ENCODE measurements at places on chromosomes 1 and 21.

GRCh38 chr1:75953461-75953860 is 21.3 kb upstream of the ASB17 start:
- DNase-seq = no peak

- DNase-seq = no peak
Measured at GRCh38 chr1:200862713-200863415, 9.9 kb upstream of the GPR25 start.

DNA sequence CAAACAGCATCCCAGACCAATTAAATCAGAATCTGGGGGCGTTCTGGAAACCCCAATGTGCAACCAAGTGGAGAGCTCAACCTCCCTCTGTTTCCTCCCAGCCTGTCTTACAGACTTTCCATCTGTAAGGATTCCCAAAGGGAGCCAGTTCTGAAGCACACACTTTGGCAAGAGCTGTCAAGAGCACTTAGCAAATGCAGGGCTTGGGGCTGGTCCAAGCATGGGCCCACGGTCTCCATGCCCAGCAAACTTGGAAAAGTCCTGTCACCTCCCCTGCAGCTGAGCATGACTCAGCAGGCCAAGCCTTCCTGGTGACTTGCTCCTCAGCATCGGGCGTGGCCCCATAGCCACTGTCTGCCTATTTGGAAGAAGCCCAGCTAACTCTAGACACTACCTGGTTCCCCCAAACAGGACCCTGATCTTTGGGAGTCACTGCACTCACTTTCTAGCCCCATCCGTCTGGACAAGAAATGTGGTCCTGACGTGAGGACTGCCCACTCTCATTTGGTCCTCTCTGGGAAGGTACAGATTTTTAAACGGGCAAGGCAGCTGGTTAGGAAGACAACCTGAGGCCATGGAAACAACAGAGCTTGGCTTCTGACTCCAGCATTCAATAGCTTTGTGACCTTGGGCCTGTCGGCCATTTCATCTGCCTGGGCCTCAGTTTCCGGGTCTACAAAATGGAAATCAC is 16.9 kb downstream of the SLC2A1 start:
- DNase-seq = no peak

- DNase-seq = no peak
Measured at GRCh38 chr1:183096351-183096750, 73.1 kb downstream of the LAMC1 start.

DNA sequence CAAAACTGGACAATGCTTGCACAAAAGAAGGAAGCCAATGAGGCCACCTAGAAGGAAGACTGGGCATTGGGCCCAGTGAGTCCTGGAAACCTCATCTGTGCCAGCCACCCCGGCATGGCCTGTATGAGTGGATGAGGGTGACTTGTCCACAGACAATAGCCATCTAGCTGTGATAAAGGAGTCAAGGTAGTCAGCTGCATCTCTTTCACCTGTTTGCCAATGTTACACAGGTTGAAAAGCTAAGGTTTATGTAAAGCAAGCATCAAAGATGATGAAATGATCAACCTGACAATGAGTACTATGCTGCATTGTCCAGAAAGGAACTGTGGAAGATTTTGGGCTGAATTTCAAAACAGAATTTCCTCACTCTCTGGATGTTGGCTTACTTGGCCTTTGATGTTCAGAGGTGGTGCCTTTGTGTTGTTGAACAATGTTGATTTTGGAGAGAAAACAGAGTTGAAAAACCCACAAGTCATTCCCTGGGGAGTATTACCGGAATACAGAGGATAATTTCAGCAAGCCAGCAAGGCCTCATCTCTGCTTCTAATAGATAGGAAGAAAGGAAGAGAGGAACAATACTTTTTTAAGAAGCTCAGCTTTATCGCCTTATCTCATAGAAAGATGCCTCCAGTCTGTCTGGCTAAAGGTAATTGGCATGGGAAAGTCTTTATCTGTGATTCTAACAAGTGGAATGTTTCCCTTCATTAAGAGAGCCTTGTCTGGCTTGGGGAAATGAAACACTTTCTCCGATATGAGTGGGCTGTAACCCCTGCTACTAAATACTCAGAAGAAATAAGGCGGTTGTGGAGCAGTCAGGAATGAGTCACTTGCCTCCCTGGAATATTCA is 11.4 kb upstream of the SELE start:
- DNase-seq = no peak

- no peak for DNase-seq
Measured at GRCh38 chr1:223233019-223233409, 90.0 kb upstream of the TLR5 start.

DNA sequence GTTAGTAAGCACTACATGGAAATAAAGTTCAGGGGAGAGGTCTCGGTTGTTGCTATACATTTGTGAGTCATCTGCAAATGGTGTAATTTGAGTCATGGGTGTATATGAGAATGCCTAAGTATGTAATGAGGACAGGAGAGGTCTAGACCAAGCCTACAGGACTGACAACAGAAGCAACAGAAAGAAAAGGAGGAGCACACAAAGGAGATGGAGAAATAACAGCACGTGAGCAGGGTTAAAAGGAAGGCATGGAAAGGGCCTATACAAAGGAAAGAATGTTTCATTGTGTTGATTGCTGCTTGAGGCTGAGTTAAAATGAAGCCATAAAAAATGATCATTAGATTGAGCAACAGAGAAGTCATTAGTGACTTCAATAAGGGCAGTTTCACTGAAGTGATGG is 28.0 kb upstream of the PRKAA2 start:
- no peak for DNase-seq

DNA sequence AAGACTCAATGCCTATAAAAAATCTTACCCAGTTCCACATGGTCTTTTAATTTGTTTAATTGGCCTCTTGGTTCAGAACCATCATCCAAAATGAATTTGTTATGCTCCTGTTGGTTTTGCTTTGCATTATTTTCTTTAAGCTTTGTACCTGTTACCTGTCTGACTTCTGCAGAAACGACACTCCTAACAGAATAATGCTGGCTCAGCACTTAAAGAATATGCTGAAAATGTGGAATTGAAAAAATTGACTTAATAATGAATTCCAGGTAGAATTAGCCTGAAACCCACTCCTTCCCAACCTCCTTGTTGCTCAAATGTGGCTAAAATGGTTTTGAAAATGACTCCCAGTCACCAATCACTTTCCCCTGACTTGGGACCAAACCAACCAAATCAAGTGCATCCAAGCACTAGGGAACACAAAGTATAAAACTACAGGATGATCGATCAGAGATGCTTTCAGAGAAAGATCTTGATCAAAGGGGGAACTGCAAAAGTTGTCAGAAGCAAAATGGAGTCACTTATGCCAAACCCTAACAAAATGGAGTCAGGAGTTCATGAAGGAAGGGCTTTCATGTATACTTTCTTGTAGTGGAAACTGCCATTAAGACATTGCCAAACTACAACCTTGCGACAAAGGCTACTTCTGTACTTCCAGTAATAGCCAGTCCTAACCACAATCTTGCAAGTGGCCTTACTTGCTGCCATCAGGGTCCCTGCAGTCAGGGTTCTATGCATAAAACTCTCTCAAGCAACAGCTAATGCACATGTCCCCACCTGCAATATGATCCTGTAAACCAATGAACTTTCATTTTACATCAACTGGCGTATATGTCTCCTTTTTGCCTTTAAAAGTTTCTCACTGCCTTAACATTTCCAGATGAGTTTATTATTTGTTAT is 5.4 kb downstream of the GBP7 start:
- DNase-seq = no peak

- no peak for DNase-seq
Measured at GRCh38 chr1:242187816-242188215, 188.9 kb upstream of the MAP1LC3C start.

GRCh38 chr1:183235503-183235902 is 49.4 kb downstream of the LAMC2 start:
- no peak for DNase-seq

DNA sequence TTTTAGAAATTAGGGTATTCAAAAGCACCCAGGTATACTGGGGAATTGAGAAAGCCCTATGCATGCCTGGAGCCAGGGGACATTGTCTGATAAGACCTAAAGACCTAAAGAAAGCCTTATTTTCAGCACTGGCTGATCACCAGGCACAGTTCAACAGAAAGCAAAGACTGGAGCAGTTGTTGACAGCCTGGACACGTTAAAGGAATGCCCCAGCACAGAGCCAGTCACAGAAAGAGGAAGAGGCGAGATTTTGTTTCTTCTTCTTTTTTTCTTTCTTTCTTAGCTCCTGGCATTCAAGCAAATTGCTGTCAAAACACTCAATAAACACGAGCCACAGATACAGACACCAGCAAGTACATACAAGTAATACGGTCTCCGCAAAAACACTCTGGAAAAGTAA is 40.4 kb downstream of the RNF187 start:
- no peak for DNase-seq

- DNase-seq = no peak
Measured at GRCh38 chr1:227432981-227433380, 114.7 kb upstream of the CDC42BPA start.

GRCh38 chr1:205150651-205151428 is 29.1 kb upstream of the RBBP5 start:
- DNase-seq = no peak

GRCh38 chr1:235892202-235892601 is 25.5 kb upstream of the LYST start:
- no peak for DNase-seq

DNA sequence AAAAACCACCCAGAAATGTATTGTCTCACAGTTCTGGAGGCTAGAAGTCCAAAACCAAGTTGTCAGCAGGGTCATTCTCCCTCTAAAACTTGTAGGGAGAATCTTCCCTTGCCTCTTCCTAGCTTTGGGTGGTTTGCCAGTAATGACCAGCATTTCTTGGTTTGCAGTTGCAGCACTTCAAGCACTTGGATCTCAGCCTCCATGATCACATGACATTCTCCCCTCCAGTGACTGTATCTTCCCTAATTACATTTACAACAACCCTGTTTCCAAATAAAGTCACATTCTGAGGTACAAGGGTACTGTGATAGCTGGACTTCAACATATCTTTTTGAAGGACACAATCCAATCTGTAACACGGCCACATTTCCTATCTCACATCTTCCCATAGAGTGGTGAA is 37.2 kb downstream of the EVI5 start:
- no peak for DNase-seq

DNA sequence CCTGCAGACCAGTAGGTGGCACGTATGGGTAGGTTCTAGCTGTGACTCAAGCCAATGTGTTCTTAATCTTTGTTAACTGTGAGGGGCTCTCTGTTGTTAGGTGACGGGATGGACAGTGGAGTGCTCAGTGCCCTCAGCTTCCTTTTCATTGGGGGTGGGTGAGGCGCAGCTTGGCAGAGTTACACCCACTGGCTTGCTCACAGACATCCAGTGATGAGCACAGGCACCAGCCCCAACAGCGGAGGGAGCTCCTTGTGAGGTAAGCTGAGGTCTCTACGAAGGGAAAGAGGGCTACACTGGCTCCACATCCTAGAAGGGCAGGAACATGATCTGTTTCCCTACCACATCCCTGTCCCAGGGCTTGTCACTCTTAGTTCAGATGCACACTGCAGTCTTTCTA is 871.3 kb downstream of the LRRIQ3 start:
- no peak for DNase-seq

DNA sequence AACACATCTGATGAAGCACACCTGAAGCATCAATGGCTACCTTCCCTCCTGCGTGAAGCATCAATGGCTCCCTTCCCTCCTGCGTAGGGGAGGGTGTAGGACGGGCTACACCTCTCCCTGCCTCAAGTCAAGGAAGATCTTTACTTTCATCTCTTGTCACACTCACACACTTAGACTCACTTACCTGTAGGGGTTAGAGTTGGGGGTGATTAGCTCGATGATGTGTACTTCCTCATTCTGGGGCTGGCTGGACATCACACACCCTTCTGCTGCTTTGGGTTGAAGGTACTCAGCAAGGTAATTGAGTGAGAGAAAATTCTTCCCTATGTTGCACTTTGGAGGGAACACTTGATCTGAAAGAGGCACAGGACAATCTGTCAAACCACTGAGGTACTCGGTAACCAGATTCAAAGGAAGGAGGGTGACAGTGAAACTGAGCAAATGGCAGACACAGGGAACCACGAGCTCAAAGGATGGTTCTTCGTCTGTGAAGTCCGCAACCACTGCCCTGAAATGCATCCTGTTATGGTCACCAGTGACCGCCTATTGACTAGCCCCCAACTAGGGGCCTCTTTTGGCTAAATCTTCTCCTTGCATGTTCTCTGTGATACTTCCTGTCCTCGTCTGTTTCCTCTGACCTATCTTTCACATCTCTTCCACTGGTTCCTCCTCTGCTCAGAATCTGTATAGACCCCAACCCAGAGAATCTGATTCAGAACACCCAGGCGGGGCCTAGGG is 156.2 kb downstream of the TGFBR3 start:
- no peak for DNase-seq

DNA sequence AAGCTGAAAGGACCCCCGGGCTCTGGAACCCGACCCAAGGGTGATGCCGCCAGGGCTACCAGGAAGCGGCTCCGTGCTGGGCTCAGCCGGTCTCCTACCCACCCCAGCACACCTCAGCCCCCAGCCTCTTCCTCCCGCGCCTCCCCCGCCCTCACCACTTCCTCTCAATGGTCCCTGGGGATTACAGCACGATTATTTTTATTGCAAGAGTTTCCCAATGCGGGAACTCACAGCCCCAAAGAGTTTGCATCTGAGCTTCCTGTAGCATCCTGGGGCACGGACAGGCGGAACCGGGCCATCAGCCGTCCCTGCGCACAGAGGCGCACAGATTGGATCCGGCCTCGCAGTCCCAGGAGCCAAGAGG is 8.7 kb upstream of the SLX9 start:
- DNase-seq = no peak

- DNase-seq = no peak
Measured at GRCh38 chr1:3968851-3969250, 68.8 kb upstream of the C1orf174 start.

GRCh38 chr1:191290441-191290840 is 812.8 kb upstream of the BRINP3 start:
- DNase-seq = no peak

DNA sequence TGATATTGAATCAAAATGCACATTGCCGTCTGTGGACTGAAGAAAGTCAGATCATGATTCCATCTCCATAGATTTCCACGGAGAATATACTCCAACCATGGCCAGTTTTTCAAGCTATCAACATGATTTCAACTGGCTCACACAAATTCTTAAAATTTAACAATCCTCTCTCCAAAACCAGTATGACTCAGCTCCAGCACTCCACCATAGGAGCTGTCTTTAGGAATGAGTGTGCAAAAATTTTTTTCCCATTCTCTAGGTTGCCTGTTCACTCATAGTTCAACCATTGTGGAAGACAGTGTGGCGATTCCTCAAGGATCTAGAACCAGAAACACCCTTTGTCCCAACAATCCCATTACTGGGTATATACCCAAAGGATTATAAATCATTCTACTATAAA is 40.8 kb downstream of the RGL1 start:
- DNase-seq = no peak

GRCh38 chr1:237249120-237249519 is 207.1 kb downstream of the RYR2 start:
- DNase-seq = no peak

DNA sequence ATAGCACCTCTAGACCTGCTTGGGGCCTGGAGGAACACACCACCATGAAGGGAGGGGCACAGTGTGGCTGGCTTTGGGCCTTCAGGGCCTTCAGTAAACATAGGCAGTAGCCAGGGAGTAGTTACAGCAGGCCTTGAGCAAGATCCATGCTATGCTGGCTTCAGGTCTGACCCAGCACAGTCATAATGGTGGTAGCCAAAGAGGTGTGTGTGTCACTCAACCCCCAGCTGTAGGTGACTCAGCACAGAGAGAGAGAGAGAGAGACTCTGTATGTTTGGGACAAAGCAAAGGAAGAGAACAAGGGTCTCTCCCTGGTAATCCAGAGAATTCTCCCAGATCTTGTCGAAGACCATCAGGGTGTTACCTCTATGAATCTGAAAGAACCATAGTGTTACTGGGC is 250.5 kb upstream of the PKN2 start:
- DNase-seq = no peak

GRCh38 chr1:47208374-47208850 is 18.6 kb upstream of the PDZK1IP1 start:
- DNase-seq = no peak
